Amygdala (tissue), 56 donors: ENCODE measurements at places on chromosomes 3 and 15.

DNA sequence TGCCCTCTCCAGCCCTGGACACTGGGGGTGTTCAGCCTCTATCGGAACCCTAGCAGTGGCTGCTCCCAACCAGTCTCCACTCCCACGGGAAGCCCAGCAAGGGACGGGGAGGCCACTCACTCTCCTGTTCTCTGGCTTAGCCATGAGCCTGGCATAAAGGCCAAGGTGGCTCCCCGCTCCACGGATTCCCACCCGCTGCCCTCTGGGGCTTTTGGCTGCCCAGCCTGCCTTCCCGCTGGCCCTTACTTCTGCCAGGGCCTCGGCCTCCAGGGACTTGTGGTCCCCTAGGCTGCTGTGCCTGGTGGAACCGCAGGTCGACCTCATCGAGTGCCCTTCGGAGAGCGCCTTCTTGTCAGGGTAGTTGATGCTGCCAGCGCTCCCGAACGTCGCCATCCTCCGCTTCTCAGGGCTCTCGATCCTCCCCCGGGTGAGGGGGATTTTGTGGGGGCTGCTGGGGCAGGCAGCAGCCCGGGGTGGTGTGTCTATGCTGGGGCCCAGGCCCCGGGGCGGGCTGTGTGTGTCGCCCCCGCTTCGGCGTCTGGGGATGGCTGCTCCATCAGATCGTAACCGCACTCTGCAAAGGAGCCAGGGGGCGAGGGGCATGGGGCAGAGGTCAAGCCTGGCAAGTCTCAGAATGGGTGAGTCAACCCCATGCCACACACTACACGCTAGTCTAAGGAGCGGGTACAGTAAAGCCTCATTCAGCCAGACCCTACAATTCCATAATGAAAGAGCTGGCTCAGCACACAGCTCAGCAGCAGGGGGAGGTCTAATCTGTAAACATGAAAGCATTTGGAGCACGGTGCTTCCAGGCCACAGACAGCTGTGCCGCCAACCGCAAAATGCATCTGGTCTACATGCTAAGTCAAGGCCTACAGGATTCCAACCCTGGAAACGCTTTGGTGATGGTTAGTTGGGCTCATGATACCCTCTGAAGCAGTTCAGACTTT lies 27.3 kb upstream of the RAD18 start:
- no peak for DNase-seq

DNA sequence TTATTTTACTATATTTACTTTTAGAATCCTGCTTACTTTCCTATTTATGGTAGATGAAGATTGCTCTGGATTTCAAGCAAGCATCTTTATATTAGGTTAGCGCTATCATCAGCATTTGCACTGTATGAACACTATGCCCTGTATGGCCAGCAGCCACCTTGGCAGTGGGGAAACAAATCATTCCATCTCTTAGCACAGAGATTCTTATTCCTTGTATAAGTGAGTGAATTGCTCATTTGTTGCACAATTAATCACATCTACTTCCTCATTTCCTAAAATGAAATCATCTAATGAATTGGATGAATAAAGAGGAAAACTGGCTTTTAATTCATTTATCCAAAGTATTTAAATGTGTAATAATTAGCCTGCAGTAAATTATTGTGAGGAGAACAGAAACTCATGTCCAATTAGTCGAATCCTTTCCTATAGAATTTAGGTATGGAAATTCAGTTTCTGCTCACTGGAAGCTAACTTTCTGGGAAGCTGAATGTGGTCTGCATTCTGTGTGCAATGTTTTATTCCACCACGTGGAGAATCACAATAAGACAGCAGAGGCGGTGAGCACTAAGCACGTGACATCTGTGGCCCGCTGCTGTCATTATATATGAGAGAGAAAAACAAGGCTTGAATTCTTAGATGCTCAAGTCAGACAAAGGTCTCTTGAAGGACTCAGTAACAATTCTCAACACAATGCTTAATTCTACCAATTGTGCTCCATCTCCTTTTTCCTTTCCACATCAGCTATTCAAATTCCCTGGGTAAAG lies 93.4 kb downstream of the PEX5L start:
- no peak for DNase-seq

- no peak for DNase-seq
Measured at GRCh38 chr3:195131176-195131575, 139.8 kb downstream of the XXYLT1 start.

DNA sequence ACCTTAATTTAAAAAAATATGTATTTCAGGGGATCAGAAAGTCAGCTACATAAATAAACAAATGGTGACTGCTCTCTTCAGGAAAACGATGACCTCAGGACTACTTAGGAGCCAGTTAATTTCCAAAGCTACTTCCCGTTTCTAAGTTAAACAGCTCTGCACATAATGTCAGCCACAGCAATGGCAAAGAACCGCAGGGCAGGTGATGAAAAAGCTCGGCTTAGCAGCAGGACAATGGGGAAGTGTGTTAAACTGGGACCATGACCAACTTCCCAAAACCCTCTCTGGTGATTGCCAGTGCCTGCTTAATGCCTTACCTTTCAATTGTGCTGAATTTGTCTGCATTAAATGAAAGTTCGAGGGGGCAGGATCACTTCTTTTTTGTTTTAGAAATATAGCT lies 258.9 kb downstream of the FHIT start:
- no peak for DNase-seq

- DNase-seq: no peak
Measured at GRCh38 chr3:192422321-192422996, 304.9 kb downstream of the FGF12 start.

DNA sequence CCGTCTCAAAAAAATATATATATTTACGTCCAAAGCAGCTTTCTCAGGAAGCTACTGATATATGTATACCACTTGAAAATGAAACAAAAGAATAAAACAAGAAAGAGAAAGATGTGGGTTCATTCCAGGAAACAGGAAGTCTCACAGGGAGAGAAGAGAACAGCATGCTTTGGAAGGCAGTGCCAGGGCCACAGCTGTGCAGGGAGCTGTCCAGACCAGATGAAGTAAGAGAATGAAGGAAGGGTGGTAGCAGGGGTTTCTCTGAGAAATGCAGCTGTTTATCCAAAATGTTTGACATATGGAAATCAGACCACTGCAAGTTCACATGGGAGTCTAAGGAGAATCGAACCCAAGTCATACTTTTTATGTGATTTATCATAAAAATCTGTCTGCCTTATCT lies 8.9 kb upstream of the GPR27 start:
- no peak for DNase-seq

- no peak for DNase-seq
Measured at GRCh38 chr15:76114561-76114960, 54.8 kb downstream of the TMEM266 start.

- DNase-seq: no peak
Measured at GRCh38 chr15:93703092-93703739, 528.1 kb upstream of the MCTP2 start.

DNA sequence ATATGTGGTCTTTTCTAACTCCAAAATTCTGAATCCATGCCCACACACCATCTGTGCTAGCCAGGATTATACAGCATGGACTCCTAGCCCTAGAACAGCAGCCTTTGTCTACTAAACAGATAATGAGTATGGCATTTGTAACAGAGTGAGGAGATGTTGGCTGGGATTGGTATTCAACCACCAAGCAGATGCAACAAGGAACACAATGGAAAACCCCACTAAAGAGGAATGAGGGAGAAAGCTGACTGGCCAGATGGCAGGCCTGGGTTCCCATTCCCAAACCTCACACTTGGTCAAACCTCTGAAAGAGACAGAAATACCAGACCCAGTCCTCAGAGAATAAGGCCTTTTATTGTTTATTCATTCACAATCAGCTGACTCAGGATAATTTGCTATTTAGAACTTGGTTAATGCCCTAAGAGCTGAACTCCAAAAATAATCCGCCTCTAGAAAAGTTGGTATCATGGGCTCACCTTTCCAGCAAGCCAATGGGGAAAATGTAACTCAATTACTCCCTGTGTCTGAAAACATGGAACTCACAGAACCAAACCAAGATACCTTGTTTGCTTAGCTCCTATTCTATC lies 145.6 kb downstream of the LRRC3B start:
- DNase-seq: no peak

GRCh38 chr3:12990306-12990705 lies 82.9 kb downstream of the IQSEC1 start:
- DNase-seq: no peak

DNA sequence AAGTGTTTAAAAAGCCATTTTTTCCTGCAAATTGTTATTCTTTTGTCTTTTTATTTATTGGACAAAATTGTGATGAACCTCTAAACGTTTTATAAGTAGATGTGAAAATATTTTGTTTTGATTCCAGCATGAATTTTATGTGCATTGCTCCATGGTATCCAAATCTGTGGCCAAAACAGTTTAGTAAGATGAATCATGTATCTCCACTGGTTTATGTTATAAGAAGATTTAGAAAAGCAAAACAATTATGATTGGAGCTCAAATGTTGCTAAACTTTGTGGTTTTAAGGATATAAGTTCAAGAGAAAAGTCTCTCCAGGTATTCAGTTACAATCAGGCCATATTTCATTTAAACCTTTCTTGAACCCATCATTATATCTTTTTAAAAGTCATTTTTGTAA lies 80.9 kb downstream of the NECTIN3 start:
- no peak for DNase-seq

DNA sequence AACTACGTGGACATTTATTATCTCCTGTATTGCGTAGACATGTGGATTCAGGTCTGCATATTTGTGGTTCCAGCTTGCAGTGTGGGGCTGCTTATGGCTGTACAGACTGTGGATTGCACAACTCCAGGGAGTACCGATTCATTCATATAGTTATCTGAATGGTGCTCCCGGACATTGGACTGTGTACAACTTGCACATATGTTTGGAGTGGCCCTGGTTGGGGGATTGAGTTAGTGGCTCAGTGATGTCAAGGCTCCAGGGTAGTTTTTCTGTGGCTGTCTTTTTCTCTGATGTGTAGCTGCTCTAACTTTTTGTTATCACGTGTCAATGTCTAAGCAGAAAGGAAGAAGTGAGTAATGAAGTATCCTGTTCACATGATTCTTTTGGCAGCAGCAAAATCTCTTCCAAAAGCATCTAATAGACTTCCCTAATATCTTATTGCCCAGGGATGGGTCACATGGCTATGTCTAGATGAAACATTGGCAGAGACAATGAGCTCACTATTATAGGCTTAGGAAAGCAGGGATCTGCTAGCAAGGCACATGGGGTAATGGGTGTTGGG lies 15.8 kb downstream of the ST3GAL6 start:
- no peak for DNase-seq

DNA sequence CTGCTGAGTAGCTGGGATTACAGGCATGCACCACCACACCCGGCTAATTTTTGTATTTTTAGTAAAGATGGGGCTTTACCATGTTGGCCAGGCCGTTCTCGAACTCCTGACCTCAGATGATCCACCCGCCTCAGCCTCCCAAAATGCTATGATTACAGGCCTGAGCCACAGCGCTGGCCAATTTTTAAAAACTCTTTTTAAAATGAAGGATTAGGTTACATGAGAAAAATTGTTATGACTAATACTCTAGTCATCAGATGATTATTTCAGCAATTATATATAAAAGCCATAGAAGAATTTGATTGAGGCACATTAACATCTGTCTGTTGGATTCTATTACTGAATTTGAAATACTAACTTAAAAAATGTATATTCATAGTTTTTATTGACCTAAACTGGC lies 134.1 kb upstream of the MNS1 start:
- no peak for DNase-seq

DNA sequence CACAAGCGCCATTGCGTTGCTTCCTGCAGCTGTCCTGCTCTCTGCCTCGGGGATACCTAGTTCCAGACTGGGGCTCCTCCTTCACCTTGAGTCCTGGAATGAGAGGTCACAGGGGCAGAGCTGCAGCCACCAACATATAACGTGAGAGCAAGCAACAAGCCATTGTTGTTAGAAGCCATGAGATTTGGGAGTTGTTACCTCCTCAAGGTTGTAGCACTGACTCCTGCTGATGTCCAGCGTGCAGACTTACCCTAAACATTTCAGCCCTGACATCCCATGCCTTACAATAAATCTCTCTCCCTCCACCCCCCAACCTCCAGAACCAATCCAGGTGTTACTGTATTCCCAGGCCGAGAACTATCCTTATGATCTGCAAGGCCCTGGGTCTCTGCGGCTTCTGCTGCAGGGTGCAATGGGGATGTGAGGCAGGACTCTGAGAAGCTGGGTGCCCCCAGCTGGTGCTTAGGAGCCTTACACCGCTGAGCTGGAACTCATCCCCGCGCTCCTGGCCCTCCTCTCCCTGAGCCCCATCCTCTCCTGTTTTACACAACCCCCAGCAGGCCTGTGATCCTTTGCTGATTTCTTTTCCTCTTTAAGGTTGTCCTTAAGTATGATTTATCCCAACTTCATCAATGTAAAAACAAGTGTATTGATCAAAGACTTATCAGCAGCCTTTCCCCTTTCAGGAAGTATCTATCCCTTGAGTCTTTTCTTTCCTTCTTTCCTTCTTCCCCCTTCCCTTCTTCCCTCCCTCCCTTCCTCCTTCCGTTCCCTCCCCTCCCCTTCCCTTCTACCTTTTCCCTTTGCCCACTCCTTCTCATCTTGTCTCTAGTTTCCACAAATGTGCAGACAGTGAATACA lies 84.2 kb upstream of the ABHD2 start:
- DNase-seq: no peak

DNA sequence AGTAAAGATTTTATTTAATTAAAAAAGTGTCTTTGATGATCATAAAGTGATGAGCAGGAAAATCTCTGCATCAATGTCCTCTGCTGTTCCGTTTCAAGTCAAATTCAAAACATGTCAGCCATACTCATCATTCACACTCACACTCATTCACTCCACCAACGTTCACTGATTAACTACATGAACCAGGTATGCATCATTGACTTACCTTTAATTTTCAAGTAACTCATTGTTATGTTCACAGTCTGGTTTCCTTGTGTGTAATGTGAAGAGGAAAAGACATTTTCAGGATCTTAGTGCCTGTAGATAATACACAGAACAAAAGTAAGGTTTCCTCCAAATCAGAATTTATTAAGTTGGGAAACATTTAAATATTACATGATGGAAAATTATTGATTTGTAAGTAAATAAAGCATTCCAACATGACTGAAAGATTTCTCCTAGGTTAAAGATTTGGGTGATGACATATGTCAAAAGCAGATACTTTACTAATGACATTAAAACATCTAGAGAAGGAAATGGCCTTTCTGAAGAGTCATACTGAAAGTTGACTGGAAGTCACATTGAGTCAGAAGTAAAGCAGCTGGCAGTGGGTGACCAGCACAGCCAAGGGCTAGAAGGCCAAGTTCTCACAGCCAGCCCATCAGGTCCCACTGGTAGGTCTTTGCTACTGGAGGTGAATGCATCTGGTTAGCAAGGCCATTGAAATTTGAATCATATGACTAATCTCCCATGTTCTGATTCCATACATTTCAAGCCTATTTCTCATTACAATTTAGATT lies 251.9 kb downstream of the CDIN1 start:
- DNase-seq: no peak
